ENCODE measurements at places on chromosomes 2 and 18.
A peak's percentile ranks its signal among the peaks of the same experiment; 100 is the strongest.

- no peak for DNase-seq
Measured at GRCh38 chr2:119301413-119301812, 65.2 kb downstream of the C2orf76 start.

GRCh38 chr2:107062173-107062572 is 176.2 kb upstream of the ST6GAL2 start:
- no peak for DNase-seq

DNA sequence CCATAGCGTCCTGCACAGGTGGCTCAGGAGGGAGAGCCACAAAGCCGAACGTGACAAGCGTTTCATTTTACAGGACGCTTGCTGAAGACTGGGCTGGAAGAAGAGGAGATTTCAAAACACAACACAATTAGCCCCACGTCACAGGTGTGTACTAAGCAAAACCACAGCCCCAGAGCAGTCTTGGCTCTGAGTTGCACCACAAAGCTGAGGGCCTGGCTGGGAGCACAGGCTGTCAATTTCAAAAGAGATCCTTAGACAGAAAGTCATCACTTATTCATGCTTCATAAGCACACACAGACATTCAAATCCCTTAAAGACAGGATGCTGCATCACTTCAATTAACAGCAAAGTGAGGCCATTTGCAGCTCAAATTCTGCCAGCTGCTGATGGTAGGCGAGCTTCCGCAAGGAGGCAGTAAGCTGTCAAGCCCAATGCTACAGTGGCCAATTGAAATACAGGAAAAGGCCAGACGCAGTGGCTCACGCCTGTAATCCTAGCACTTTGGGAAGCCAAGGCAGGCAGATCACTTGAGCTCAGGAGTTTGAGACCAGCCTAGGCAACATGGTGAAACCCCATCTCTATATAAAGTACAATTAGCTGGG is 79.6 kb downstream of the SKA1 start:
- peak; percentile 66 for DNase-seq

GRCh38 chr2:14752295-14752694 is 119.8 kb downstream of the LRATD1 start:
- no peak for DNase-seq
